Heart right ventricle (tissue), 16 donors: ENCODE measurements at places on chromosomes 11 and 22. TPM values are rescaled to one million over a fixed set of nuclear protein-coding genes. Genes with fewer than 3 reads are reported as not detected.

GRCh38 chr11:65114538-65115171 is 2.8 kb downstream of the ZNHIT2 start:
- DNase-seq = no peak

DNA sequence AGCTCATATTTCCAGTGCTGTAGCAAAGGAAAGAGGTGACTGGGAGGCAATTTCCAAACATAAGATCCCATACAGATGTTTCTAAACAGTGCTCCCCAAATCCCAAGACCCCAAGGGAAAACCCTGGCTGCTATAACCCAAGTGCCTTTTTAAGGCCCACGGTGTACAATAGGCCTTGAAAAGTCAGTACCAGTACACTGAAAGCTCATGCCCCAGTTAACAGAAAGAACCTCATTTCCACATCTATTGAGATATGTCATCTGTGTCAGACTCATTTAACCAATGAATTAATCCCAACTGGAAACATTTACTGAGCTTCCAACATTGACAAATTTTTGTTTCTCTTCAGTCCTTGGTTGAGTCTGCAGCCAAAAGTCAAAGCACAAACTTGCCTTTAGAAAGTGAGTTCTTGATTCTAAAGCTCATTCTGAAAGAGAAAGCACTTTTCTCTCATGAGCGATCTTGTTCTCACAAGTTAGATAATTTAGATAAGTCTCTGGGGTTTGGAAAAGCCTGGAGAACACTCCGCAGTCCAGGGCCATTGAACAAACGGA is 239.8 kb upstream of the ARHGAP20 start:
- DNase-seq = no peak

GRCh38 chr11:123103326-123103980 is 41.5 kb upstream of the HSPA8 start:
- no peak for DNase-seq

- DNase-seq = peak; percentile 68
Observed at GRCh38 chr22:30305519-30305905, 16.2 kb upstream of the CASTOR1 start.

Gene OR52H1
- not detected for total RNA-seq
